Lower lobe of right lung (tissue), 2 donors: ENCODE measurements at places on chromosomes 16 and 17.

DNA sequence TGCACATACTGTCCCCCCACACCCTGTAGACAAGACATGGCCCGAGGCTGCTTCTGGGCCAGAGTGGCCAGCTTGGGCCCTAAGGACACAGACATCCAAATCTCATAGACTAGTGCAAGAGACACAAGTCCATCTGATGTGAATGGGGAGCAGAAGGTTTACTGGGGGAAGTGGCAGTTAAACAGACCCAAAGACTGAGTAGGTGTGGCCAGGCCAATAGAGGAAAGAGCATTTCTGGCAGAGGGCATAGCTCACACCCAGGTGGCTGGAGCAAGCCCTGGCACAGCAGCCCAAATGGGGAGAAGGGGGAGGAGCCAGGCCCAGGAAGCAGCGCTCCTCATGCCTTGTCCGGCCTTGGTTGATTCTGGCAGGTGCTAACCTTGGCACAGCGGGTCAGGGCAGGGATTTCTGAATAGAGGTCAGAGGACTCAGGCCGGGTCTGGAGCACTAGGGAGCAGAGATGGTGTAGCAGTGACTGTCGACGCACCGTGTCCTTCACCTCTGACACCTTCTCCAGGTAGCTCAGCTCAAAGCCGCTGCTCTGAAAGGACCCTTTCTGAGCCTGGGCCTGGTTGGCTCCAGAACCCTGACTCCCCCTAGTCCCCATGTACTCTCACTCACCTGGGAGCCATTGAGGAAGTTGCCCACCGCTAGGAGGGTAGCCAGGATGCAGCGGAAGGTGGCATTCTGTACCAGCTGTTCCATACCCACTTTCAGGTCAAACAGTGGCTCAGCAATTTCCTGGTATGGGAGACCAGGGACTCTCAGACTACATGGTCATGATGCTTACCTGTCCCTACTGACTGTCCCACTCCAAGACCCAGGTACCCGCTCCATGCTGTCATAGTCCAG lies 4.1 kb downstream of the TMEM208 start:
- DNase-seq = no peak

GRCh38 chr16:24890746-24891145 lies 45.0 kb downstream of the SLC5A11 start:
- no peak for DNase-seq

GRCh38 chr16:16867973-16868372 lies 489.0 kb downstream of the NPIPA7 start:
- DNase-seq = no peak

DNA sequence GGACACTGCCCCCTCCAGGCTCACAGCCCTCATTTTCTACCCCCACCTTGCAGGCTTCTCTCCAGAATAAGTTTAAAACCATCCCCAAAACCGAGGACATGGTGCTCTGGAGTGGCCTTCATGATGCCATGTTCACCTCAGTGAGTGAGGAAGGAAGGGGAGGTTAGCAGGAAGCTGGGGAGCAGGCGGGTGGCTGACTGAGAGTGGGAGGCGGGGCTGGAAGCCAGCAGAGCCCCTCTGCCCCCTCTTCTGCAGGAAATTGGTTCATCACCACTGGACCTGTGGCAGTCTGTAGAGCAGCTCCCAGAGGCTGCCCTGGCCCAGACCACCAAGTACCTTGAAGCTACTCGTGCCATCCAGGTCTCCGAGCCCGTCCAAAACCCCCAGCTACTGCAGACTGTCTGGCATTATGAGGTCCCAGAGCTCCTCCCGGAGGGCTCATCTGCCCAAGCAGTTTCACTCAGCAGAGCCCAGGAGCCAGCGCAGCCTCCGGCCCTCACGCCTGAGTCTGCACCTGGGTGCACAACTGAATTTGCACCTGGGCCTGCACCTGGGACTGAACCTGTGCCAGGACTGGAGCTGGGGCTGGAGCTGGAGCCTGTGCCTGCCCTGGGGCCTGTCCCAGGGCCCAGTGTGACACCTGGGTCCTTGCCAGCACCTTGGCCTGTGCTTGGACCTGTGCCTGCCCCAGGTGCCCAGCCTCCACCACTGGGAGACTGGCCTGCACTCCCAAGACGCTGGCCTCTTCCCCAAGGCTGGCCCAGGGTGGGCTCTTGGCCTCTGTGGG lies 19.0 kb downstream of the C16orf96 start:
- no peak for DNase-seq

DNA sequence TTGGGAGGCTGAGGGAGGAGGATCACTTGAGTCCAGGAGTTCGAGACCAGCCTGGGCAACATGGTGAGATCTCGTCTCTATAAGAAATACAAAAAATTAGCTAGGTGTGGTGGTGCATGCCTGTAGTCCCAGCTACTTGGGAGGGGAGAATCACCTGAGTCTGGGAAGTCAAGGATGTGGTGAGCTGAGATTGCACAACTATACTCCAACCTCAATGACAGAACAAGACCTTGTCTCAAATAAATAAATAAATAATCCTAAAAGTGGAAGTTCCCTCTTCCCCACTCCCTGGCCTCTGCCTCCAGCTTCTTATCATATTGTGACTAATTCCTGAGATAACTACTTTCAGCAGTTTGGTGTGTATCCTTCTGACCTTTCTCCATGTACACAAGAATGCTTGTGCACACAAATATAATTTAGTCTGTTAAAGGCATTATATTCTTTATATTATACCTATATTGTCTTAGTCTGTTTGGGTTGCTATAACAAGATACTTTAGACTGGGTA lies 23.5 kb upstream of the DNAJA2 start:
- no peak for DNase-seq

DNA sequence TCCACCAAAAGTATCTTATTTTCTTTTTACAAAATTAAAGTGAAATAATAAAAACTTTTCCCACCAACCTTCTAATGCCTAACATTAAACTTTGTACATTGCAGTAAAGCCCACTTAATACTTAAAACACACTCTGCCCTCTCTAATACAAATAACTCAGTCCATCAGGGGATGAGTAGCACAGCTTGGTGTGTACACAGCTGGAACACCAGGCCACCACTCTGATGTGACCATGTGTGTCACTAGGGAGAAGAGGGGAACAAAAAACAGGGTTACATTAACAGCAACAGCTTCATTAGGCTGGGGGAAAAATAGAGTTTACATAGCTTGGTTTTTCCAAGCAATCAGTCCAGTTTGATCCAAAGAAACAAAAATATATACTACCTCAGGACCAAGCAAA lies 295.0 kb downstream of the CEP112 start:
- DNase-seq = no peak

GRCh38 chr17:51860954-51861561 lies 297.5 kb downstream of the CA10 start:
- no peak for DNase-seq

GRCh38 chr17:27878776-27879562 lies 14.2 kb downstream of the LYRM9 start:
- DNase-seq = no peak

- peak; percentile 41 for DNase-seq
Observed at GRCh38 chr16:3490911-3491629, 4.2 kb downstream of the C16orf90 start.

DNA sequence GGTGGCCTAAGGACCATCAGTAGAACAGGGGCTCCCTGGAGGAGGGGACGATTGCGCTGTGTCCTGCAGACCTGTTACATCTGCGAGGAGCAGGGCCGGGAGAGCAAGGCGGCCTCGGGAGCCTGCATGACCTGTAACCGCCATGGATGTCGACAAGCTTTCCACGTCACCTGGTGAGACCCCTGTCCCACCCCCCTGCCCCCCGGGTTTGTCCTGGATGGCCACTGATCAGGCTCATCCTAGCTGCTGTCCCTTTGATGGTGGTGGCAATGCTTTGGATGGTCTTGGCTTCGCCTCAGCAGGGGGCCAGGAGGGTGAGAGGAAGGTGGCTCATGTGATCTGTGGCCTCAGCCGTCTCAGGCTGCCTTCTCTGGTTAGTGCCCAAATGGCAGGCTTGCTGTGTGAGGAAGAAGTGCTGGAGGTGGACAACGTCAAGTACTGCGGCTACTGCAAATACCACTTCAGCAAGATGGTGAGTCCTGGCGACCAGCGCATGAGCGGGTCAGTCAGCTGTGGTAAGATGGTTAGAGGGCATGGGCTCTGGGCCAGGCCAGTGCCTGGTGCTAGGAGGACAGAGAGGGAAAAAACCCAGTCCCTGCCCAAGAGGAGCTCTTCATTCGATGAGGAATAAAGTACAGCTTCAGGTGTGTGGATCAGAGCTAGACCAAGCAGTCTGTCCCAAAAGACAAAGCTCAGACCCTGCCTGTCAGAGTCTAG lies 4.2 kb downstream of the MLLT6 start:
- no peak for DNase-seq

- DNase-seq = peak; percentile 64
Observed at GRCh38 chr16:84617041-84617790, 662 bp downstream of the COTL1 start.

GRCh38 chr16:50500171-50500874 lies 47.9 kb upstream of the NKD1 start:
- DNase-seq = no peak

DNA sequence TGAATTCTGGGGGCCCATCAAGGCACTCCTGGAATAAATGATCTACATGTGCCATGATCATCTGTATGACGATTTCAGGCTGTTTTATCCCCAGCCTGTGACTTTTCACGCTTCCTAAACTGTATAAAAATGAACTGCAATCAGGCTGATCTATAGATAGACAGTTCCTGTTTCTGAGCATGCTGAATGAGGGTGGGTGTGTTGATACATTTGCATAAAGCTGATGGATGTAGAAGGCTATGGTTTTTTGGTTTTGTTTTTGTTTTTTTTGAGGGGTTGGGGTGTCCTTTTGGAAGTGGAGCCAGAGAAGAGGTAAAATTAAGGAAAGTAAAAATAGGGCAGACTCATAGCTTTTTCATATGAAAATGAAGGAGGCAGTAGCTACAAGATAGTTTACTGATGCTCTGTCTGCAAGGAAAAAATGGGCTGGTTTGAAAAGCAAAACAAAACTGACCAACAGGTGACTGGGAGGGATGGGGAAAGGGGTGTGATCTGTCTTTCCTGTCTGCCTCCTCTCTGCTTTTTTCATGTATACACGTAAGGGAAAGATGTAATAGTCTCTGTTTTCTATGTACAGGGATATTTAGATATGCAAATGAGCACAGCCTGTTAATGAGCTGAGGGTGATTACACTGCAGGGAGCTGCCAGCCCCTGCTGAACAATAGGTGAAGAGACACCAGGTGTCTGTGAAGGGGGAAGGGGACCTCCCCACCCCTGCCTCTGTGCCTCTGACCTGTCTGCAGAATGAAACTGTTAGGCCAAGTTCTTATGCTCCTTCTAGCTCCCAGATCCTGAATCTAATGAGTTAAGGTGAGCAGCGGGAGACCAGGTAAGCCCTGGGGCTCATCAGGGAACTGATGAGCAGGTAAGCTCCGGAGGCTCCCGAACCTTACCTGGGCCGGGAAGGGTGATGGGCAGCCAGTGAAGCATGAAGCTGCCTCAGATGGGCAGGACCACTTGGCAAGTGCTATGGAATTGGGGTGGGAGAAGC lies 46.6 kb upstream of the LYRM9 start:
- DNase-seq = no peak

DNA sequence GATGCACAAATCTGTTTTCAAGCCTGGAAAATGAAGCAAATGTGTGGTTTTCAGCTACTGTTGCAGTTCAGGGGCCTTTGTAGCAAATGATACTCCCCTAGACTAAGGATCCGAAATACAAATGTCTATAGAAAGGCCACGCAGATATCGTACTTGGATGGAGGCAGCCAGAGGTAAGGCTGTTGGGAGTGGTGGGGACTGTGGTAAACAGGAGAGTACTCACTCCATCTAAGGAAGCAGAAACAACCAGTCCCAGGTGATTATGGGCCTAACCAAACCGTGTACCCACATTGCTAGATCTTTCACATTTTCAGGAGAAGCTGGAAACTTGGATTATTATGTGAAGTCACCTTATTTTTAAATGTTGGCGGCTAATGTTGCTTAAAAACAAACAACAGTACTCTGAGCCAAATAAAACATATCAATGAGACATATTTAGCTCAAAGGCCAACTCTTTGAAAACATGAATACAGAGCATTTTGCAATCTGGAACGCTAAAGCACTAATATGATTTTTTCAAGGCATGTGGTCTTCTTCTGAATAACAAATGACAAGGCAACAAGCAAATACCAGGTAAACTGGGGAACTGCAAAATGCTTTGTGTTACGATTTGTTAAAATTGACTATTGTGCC lies 110.1 kb downstream of the YPEL2 start:
- DNase-seq = no peak

DNA sequence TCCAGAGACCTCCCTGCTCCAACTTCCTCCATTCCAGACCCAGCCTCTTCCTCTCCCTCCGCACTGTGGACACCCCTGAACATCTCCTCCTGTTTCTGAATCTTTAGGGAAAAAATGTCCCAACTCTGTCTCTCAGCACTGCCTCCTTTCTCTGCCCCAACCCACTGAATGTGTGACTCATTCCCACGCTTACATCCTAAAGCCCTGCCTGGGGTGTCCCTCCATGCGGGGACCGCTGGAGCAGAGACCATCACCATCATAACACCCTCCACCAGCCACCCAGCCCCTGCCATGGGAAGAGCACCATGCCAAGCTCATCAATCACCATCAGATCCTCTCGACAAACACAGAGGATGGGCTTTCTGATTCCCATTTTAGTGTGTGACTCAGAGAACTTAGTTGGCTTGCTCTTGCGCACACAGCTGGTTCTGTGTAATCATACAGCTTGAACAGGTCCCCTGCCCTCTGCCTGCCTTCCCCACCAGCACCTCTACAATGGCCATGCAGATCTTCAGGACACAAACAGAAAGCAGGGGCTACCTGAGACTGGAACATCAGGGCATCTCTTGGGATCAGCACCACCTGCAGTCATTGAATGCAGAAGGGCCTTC lies 10.7 kb downstream of the RPRML start:
- no peak for DNase-seq

DNA sequence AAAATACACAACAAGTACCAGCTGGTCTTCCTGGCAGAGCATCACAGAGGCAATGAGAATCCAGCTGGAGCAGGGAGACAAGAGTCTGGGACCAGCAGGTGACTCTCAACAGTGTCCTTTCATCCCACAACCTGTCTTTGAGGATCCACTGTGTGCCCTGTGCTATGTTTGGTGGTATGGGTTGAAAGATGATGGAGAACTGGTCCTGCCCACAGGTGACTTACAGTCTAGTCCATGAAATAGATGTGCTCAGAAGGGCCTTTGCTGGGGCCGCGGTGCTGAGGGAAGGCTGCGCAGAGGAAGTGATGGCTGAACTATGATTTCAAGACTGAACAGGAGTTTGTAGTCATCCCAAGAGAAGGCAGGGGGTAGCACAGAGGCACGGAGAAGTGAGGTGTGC lies 17.9 kb downstream of the WNT3 start:
- no peak for DNase-seq

- DNase-seq = no peak
Observed at GRCh38 chr17:44002141-44002848, 2.1 kb upstream of the NAGS start.

GRCh38 chr16:70428178-70428998 lies 10.5 kb downstream of the ST3GAL2 start:
- peak; percentile 90 for DNase-seq

- DNase-seq = no peak
Observed at GRCh38 chr17:35870906-35871819, 2.5 kb upstream of the HEATR9 start.

GRCh38 chr16:67278773-67279295 lies 498 bp upstream of the PLEKHG4 start:
- DNase-seq = peak; percentile 68

- DNase-seq = peak; percentile 91
Observed at GRCh38 chr16:4944333-4945281, 7.7 kb upstream of the PPL start.
